ENCODE measurements at places on chromosomes 6 and 20.

- DNase-seq, result no peak
Observed at GRCh38 chr6:158960026-158960425, 40.0 kb downstream of the RSPH3 start.

DNA sequence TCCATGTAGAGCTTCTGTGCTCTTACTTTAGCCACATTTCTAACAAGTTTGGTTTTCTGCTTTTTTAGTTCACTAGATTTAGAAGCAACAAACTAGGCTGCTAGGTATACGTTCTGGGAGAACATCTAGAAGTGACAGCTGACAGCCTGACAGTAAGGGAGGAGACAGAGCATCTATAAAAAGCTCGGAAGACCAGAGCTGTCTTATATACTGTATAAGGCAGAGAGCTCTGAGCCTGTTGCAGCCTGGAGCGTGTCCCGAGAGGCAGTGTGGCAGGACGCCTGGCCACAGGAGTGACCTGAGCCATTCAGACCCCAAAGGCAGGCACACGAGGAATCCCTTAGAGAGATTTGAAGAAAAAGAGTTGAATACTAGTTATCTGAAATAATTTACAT lies 24.6 kb downstream of the PPP1R14C start:
- no peak for DNase-seq

DNA sequence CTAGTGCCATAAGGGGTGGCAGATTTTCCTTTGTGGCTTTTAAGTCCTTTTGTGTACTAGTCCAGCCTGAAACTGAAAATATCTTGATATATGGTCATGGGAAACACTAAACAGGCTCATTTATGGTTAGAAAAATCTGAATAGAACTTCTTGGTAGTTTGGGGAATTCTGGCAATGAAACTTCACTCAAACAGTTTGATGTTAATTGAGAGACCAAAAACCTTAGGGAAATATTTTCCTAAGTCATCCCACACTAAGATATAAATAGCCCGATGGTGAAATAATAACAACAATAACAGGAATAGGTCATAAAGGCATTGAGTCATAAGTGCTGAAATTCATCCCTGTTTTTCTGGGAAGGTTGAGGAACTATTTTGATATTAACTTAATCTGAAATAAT lies 146.2 kb upstream of the SMLR1 start:
- DNase-seq, result no peak

- DNase-seq, result no peak
Observed at GRCh38 chr20:54467622-54468021, 7.8 kb upstream of the DOK5 start.

DNA sequence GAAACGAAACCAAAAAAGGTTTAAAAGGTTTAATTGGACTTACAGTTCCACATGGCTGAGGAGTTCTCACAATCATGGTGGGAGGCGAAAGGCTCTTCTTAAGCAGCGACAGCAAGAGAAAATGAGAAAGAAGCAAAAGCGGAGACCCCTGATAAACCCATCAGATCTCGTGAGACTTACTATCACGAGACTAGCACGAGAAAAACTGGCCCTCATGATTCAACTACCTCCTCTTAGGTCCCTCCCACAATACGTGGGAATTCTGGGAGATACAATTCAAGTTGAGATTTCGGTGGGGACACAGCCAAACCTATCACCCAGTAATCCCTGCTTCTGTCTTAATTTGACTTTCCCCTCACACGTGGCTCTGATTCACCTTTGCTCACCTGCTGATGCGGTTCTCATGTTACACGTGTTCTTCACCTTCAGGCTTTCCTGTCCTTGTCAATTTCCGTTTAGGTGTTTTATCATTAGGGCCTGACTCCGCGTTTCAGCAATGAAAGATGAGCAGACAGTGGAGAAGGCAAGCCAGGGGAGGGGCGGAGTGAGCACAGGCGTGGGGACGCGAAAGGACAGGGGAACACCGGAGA lies 57.1 kb downstream of the AGPAT4 start:
- DNase-seq, result no peak

DNA sequence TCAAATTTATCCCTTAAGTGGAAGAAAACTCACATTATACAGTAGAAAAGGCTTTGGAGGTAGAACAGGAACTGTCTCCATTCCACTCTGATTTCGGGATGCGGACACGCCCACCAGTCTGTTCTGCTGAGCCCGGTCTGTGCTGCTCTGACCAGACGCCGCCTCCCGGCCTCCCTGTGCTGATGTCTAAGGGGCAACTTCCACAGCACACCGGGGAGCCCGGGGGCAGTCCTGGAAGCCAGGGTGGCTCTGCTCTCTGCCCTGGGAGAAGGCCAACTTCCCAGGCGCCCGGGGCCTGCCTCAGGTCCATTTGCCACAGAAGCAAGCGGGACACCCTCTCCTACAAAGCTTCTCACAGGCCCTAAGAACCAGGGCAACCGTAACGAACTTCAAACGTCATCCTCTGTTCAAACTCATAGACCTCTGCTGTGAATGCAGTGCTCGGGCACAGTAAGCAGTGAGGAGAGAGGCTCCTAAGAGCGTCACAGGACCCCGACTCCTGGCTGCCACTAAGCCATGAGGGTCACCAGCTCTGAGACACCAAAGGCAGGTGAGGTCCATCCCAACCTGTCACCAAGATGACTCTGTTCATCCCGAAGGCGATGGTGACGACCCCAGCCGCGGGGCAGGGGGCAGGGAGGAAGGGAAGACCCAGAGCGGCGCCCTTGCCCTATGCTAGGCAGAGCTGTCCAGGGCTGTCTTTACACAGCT lies 5.6 kb downstream of the TAF4 start:
- no peak for DNase-seq

GRCh38 chr20:58855506-58856389 lies 3.2 kb downstream of the GNAS start:
- DNase-seq, result no peak

- DNase-seq, result no peak
Observed at GRCh38 chr20:62083312-62083711, 17.6 kb upstream of the TAF4 start.

DNA sequence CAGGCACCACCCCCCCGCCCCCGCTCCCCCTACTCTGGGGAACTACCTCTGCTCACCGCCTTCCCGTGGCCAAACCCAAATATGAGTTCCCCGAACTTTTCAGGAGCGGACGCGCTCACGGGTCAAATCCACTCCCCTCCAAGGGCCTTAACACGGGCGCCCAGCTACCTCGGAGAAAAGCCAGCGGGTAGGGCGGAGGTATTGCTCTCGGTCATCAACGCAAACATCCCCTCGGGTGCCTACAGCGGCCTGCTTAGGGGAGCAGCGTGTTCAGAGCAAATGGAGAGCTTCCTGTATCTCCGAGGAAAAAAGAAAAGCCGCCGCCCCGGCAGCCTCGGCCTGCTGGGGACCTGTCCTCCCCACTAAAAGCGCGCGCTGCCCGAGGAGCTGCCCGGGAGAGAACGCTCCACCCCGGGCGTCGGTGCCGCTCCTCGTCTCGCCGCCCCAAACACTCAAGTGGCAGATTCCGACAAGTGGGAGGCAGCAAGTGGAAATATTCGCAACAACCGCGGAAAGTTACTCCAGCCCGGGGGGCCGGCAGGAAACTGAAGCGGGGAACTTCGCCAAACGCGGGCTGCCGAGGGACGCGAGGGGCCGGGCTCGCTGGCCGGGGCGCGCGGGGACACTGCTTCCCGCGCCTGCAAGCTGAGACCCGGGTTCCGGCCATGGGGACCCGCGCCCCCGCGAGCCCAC lies 699 bp downstream of the PTPRT start:
- no peak for DNase-seq

DNA sequence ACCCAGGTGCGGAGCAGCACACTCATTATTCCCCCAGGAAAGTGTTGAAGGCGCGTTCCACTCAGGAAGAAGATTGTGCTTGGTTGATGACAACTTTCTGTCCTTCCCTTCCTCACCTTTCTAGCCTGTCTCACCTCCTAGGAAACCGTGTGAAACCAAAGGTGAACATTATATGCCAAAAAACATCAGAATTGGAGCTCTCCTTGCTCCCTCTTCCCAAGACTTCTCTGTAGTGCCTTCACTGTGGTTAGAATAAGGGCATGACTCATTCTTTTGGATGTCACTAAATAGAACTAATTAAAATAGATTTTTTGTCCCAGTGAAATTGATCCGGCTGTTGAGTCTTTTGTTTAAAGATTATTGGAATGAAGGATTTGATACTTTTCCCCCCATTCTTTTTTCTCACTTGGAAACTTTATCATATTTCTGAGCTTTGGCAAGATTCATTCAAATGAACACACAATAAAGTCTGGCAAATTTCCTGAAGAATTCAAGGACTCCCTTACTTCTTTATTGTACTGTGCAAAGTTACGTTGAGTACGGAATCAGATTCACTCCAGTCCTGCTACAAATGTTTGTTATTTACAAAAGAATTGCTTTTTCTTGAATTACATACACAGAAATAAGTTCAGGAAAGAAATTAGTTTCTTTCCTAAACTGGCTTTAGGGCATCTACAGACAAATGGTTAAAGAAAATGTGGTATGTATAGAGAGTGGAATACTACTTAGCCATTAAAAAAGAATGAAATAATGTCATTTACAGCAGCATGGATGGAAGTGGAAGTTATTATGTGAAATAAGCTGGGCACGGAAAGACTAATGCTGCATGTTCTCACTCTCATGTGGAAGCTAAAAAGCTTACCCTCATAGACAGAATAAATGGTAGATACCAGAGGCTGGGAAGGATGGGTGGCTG lies 142.8 kb upstream of the AKAP12 start:
- DNase-seq, result no peak

DNA sequence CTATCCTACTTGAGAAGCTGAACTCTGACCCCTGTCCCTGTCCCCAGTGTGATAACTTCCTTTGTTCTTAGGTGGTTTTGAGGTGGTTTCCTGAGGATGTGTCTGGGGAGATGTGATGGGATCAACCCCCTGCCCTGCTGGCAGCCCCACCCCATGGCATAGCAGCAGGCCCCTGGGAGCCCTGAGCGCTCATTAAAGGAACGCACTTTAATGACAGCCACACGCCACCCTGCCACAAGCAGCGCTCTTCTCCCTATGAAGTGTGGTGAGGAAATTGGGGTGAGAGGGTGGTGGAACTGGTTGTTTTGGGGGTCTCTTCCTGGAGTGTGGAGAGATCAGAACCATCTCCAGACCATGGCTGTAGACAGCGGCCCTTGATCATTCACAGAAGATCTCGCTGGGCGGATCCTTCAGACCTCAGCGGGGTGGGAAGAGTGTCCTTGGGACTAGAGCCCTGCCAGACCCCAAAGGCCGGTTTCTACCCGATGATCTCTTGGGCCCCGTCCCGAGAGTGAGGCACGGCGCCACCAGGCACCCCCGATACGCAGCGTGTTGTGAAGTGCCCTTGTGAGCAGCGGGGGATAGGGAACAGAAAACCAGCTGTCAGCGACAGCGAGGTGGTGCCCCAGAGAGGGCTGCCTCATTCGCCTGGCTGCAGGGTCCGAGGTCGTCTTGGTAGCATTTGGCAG lies 45.4 kb downstream of the SYNJ2 start:
- DNase-seq, result no peak
